CD8-positive, alpha-beta memory T cell (primary cell): ENCODE measurements at places on chromosomes 2 and 18. TPM values are rescaled to one million over a fixed set of nuclear protein-coding genes. Genes with fewer than 3 reads are reported as not detected.

The CHST10 gene
- total RNA-seq, result 11.0 TPM

The PID1 gene
- not detected for total RNA-seq

The KCNE4 gene
- total RNA-seq, result not detected

The SMARCAL1 gene
- total RNA-seq, result 26.7 TPM

The SLC19A3 gene
- not detected for total RNA-seq

The ATG4B gene
- total RNA-seq, result 80.2 TPM

The SNORC gene
- total RNA-seq, result 1.5 TPM
